Activated T-helper 2 cell treated with anti-CD3 and anti-CD28 coated beads, Interferon-gamma antibody, Interleukin-2, Interleukin-4, amounts not matched to agents 10 μg/mL and 5 μg/mL and 100 μg/mL, durations not matched to agents 14 hours and 24 hours and 36 hours (primary cell): ENCODE measurements at places on chromosomes 2 and 18. TPM values are rescaled to one million over a fixed set of nuclear protein-coding genes. Genes with fewer than 3 reads are reported as not detected.
A peak's percentile ranks its signal among the peaks of the same experiment; 100 is the strongest.

DNA sequence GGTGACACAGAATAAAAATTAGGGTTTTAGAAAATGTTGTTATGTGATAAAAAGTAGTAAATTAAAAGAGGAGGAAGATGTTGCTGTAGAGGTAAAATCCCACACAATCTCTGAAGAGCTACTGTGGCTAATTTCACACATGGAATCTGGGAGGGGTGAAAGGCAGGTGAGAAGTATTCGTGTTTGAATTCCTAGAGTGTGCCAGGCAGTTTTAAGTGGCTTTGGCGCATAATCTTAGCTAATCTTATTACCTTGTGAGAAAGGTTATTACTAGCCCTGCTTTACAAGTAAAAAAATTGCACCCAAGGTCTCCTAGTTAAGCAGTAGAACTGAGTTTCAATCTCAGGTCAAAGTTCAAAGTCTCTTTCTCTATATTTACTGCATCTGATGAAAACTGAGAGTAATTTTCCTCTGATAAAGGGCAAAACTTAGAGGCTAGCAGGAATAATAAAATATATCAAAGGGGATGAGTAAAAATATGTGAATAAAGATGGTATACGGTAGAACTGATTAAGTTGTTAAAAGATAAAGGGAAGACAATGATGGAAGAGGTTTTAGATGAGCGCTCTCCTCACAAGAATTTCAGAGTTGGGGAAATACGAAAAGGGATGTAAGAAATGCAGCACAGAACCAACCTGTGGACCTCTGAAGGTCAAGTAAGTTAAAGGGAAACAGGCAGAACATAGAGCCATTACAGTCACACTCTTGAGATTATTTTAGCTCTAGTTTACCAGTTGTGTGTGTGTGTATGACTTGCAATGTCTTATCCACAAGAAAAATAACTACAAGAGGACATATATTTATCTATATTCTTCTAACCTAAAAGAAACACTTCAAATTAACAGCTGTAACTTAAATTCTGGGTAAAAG lies 34.8 kb downstream of the GAREM1 start:
- no peak for DNase-seq
- H3K27ac ChIP-seq: no peak overlapping the region
- no peak overlapping the region for H3K4me3 ChIP-seq
- H3K27me3 ChIP-seq: peaks cover 31% of the 10 kb centered on the region
- no peaks in the 10 kb centered on the region for H3K36me3 ChIP-seq

The REEP1 gene
- 0.62 and 0.71 TPM in 2 replicates for total RNA-seq

The TMEM169 gene
- total RNA-seq: 1.3 and 1.6 TPM in 2 replicates

DNA sequence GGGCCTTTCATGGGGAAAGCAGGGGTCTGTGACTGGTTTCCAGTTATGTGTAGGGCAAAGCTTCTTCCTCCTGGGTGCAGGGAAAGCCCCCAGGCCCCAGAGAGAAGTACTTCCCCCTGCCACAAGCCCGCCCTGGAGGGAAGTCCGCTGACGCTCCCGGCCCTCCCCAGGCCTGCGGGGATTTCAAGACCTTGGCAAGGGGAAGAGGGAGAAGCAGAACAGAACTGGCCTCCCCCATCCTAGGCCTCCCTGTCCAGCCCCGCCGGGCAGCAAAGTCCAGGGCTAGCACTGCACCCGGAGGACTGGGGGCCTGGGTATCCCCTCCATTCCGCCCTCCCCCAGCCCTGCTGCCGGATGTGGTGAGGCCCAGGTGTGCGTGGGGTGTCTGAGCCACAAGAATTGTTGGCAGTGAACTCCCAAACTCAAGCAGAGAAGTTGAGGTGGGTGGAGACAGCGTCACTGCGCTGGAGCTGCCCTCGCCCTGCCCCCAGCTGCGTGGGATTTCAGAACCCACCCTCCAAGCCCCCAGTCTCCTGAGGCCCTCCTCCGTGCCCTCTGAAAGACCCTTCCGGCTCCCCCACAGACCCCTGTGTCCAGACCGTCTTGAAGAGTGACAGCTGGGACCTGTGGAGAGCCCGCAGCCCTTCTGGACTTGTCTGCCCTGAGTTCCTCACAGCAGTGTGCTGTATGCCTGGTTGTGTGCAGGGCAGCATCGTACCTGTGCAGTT lies 1.1 kb upstream of the DUSP2 start:
- H3K36me3 ChIP-seq: peaks cover 35% of the 10 kb centered on the region
- H3K4me1 ChIP-seq: peaks cover 55% of the 10 kb centered on the region
- peak overlapping the region; percentile 82 for H3K4me3 ChIP-seq
- no peaks in the 10 kb centered on the region for H3K27me3 ChIP-seq

The FECH gene
- 17.4 and 21.9 TPM in 2 replicates for total RNA-seq

- no peak within 1 kb of the TSS for H3K27ac ChIP-seq
- peaks cover 21% of the 10 kb centered on the region for H3K4me1 ChIP-seq
- H3K4me3 ChIP-seq: peak within 1 kb of the TSS; percentile 76
- peaks cover 39% of the 10 kb centered on the region for H3K27me3 ChIP-seq
- no peaks in the 10 kb centered on the region for H3K36me3 ChIP-seq
- peak; percentile 58 for DNase-seq
Measured at GRCh38 chr2:189580658-189581353, at the start of gene SLC40A1. Gene SLC40A1 (minus strand): TSS chr2:189580786. CDS start chr2:189580460, 326 bp downstream.

The CETN1 gene
- total RNA-seq: not detected in 2 replicates

- H3K27ac ChIP-seq: no peak overlapping the region
- H3K36me3 ChIP-seq: peaks cover 83% of the 10 kb centered on the region
- no peaks in the 10 kb centered on the region for H3K27me3 ChIP-seq
- DNase-seq: no peak
- H3K4me1 ChIP-seq: peaks cover 36% of the 10 kb centered on the region
Measured at GRCh38 chr18:23203891-23204432, 68.7 kb downstream of the CABLES1 start.

- H3K4me1 ChIP-seq: no peaks in the 10 kb centered on the region
- H3K4me3 ChIP-seq: no peak overlapping the region
- DNase-seq: no peak
- no peaks in the 10 kb centered on the region for H3K27me3 ChIP-seq
- no peaks in the 10 kb centered on the region for H3K36me3 ChIP-seq
- H3K27ac ChIP-seq: no peak overlapping the region
Measured at GRCh38 chr2:83742117-83742782, 716.8 kb downstream of the SUCLG1 start.

The IL37 gene
- total RNA-seq: not detected in 2 replicates

GRCh38 chr2:64914247-64914646 lies 75.0 kb upstream of the SLC1A4 start:
- H3K4me3 ChIP-seq: no peak overlapping the region
- no peaks in the 10 kb centered on the region for H3K36me3 ChIP-seq
- H3K4me1 ChIP-seq: peaks cover 37% of the 10 kb centered on the region
- no peak overlapping the region for H3K27ac ChIP-seq
- DNase-seq: no peak
- no peaks in the 10 kb centered on the region for H3K27me3 ChIP-seq
